ENCODE measurements at places on chromosomes 12 and 14.

DNA sequence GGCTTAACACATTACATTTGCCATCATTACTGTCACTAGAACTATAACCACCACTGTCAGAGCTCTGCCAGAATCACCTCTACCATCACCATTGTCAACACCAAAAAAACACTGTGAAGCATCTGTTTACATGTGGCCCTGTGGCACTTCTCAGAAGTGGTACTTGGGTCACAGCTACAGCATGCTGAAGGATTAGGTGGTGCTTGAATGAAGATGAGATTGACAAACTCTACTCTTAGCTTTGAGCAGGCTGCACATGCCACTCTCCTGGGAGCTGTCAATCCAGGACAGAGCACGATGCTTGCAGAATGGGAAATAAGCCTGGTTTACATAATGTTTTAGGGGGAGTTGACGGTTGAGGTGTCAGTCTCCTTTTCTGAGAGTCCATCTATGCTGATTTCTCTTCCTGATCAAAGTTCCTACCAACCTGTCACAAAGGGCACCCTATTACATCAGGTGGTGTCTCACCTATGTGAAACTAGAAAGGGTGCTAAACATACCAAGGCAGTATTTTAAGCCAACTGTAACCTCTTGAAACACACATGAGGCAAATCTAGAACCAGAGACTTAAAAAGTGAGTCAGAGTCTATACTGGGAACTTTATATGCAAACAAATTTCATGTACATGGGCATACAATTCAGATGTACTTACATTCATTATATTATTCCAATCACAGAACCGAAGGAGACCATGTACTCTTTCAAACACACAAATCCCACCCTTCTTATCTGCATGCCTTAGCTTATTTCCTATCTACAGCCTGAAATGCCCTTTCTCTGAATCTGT is 258.7 kb downstream of the EMP1 start:
- DNase-seq, result no peak

- no peak for DNase-seq
Measured at GRCh38 chr14:75150150-75150549, 23.3 kb upstream of the NEK9 start.

DNA sequence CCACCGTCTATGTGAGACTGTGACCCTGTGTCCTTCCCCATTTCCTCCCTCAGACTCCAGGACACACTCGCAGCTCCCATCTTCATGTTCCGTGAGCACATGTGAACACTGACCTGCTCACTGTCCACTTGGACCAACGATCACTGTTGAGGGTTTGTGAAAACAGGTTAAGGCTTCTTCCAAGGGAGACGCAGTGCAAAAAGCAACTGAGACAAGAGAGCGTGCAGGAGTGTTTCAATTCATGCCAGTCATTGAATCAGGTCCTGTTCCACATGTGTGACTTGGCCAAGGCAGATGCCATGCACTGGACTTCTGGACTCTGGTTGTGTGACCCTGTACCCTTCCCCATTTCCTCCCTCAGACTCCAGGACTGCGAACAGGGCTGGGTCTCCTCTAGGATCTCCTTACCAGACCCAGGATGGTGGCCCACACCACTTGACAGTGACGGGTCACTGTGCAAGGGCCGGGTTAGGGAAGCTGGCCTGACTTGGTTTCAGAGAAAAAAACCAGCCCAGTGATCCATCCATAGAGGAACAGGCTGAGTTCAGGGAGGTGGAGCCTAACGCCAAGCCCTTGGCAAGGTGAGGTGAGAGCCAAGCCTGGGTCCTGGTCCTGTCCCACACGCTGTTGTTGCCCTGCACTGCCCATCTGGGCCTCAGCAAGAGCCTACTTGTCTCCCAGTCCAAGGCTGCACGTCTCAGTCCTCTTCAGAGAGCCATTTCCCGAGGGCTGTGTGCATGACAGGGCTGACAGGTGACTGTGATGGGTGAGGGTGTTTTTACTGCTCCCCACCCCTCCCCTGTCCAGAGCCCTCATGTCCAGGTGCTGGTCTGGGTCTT is 5.7 kb upstream of the KRT5 start:
- no peak for DNase-seq

- DNase-seq, result no peak
Measured at GRCh38 chr14:93331002-93331727, 1.7 kb downstream of the BTBD7 start.

GRCh38 chr12:20183563-20183962 is 184.8 kb upstream of the PDE3A start:
- DNase-seq, result no peak

DNA sequence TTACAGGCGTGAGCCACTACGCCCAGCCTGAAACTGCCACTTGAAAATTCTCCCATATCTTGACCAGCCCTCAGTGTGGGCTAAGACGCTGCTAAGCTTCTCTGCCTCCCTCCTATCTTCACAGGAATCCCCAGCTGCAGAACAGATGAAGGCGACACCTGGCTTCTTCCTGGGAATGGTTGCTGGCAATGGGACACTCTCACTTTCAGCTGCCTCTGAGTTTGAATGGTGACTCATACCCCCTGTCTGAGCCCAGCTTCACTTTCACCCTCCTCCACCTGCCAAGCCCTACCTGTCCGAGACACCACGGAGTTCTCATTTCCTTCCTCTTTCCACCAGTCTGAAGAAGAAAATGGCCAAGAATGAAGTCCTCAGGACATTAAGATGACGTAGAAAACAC is 18.3 kb upstream of the VASH1 start:
- DNase-seq, result no peak

- DNase-seq, result no peak
Measured at GRCh38 chr12:1776170-1776921, 44.0 kb upstream of the LRTM2 start.

- no peak for DNase-seq
Measured at GRCh38 chr12:72366255-72366654, 94.1 kb downstream of the TRHDE start.

- DNase-seq, result no peak
Measured at GRCh38 chr12:15682826-15683225, 106.4 kb downstream of the EPS8 start.

- no peak for DNase-seq
Measured at GRCh38 chr12:23340351-23340750, 609.1 kb downstream of the SOX5 start.

- no peak for DNase-seq
Measured at GRCh38 chr12:109656743-109657142, 56.9 kb upstream of the FAM222A start.

GRCh38 chr12:111359914-111360276 is 9.0 kb downstream of the PHETA1 start:
- DNase-seq, result no peak

GRCh38 chr14:50770586-50770985 is 60.4 kb downstream of the NIN start:
- no peak for DNase-seq

GRCh38 chr12:65494537-65494936 is 216.1 kb downstream of the MSRB3 start:
- no peak for DNase-seq

GRCh38 chr14:39102265-39102968 is 618 bp downstream of the SEC23A start:
- DNase-seq, result no peak

GRCh38 chr12:727321-727720 is 25.1 kb upstream of the WNK1 start:
- DNase-seq, result no peak

- no peak for DNase-seq
Measured at GRCh38 chr12:41917181-41917580, 227.5 kb downstream of the GXYLT1 start.

- no peak for DNase-seq
Measured at GRCh38 chr12:7302266-7302986, 1.4 kb upstream of the ACSM4 start.

DNA sequence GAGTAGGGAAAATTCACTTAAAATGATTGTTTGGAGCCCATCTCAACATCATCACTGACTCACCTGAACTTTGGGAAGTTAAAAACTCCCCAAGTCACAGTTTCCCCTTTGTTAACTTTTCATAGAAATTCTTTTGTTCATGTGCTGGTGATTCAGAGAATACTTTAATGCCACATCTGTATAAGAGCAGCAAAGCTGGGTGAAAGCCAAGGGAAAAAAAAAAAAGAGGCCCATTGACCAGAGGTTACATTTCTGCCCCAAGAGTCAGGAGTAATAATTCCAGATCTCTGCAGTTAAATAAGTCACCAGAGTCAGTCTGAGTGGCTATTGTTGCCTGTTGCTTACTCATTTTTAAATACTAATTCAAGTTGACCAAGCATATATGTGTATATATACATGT is 136.4 kb upstream of the LGR5 start:
- no peak for DNase-seq

GRCh38 chr14:39368261-39368959 is 63.8 kb downstream of the FBXO33 start:
- no peak for DNase-seq

DNA sequence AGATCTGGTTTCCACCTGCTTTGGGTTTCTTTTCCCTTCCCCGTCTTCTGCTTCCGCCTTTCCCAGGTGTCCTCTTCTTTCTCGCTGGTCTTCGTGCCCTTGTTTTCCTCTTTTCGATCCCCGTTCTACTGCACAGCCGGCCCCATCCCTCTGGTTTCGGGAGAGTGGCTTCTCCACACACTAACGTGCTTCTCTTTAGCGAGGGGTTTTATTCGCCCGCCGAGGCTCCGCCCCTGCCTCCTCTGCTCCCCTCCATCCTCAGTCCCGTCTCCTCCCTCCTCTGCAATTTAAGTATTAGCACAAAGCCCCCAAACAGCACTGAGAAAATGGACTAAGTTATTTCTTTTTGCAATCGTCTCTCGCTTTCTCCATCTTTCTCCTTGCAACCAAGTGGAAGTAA is at the start of gene SLC7A8:
TSS of gene SLC7A8 (minus strand) at position 182 of the 400 bp plus-strand sequence. CDS start 746 bp downstream, outside the sequence.
- peak; percentile 14 for DNase-seq

DNA sequence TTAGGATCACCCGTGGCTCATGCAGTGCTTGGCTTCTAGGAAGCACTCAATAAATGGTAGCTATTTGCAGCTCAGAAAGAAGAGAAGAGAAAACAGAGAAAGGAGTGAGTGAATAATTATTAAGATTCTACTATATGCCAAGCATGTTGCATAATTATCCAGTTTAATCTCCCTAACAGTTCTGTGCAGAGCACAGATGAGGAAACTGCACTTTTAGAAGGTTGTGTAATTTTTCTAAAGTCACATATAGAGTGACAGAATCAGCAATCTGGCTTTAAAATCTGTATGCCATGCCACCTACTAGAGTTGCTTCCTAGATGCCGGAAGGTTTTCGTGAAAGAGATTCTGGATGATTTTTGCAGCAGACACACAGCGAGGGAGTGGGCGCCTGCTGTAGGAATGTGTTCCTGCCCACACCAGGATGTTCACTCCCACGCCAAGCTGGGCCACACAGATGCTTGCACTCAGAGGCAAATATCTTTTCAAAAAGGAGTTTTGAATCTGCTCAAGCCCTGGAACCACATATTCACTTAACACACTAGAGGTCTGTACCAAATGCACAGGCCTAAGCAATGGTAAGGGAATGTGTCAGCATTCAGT is 50.2 kb upstream of the SMCO2 start:
- no peak for DNase-seq

- no peak for DNase-seq
Measured at GRCh38 chr12:102569803-102570202, 89.4 kb upstream of the IGF1 start.

- DNase-seq, result no peak
Measured at GRCh38 chr12:77060136-77060882, 5.1 kb downstream of the E2F7 start.

- no peak for DNase-seq
Measured at GRCh38 chr14:71130491-71131179, 223.4 kb downstream of the PCNX1 start.

DNA sequence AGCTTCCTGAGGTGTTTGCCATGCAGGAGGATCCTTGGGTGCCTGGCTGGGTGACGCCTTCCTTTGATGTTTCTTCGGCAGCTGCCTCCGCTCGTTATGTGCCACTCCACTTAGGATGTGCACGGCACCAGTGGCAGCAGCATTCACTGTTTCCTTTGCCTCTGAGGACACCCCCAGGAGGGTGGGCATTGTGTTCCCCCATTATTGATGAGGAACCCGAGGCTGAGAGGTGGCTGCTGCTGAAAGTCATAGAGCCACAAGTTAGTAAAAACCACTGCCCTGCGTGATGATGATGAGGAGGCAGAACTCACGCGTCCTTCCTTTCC is 41.2 kb downstream of the EP400 start:
- no peak for DNase-seq

DNA sequence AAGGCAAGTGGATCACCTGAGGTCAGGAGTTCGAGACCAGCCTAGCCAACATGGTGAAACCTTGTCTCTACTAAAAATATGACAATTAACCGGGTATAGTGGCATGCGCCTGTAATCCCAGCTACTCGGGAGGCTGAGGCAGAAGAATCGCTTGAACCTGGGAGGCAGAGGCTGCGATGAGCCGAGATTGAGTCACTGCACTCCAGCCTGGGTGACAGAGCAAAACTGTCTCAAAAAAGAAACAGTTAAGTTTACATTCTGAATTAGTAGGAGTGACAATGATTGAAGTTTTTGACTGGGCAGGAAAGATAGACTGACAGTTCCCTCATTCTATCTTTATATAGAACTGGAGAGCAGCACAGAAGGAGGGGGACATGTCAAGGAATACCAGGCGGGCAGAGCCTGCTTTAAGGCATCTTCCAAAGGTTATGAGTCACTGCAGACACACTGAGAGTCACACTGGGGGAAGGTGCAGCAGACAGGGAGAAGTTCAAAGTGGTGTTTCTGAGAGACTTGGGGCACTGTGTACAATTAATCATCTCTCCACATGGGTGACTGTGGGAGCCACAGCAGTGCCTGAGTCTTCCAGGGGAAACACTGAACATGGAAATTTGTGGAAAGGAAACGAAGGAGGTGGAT is 42.8 kb upstream of the RNASE3 start:
- no peak for DNase-seq

DNA sequence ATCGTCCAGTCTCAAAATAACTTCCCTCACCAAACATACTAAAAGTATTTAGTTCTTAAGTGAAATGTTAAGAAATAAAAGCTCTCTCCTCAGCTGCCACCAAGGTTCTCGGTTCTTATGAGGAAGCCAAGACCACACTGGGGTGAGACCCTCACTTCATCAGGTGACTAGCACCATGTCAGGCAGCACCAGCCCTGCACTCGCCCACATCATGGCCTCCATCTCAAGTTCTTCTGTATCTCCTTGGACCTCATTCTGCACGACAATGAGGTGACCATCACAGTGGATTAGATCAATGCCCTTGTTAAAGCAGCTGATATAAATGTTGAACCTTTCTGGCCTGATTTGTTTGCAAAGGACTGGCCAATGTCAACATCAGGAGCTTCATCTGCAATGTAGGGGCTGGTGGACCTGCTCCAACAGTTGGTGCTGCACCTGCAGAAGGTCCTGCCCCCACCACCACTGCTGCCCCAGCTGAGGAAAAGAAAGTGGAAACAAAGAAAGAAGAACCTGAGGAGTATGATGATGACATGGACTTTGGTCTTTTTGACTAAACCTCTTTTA is 12.4 kb downstream of the SEC23A start:
- DNase-seq, result no peak

- DNase-seq, result no peak
Measured at GRCh38 chr14:80213602-80214001, 2.3 kb upstream of the DIO2 start.

DNA sequence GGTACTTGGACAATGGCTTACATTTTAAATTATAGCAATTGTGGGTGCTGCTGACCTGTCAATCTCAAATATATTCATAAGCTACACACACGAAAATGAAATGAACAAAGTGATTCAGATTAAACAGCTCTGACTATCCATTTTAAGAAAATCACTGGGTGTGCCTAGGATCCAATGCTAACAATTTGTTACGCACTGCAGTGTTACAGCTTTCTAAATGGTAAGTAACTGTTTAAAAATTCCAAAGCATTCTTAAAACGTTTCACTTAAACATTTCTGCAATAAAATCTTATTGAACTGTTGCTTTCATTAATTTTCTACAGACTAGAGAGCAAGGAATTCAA is 18.9 kb downstream of the LMO3 start:
- DNase-seq, result no peak
